ENCODE measurements at places on chromosomes 11 and 22.

GRCh38 chr11:63536669-63537292, at the start of gene PLAAT4:
Gene PLAAT4, plus strand, starts transcription at chr11:63536808. Its CDS starts 61 bp downstream, at chr11:63536869.
- peak; percentile 55 for DNase-seq

GRCh38 chr11:16817351-16817750, 78.9 kb downstream of the C11orf58 start:
- DNase-seq = no peak

GRCh38 chr11:60887556-60887955, 18.8 kb downstream of the PRPF19 start:
- DNase-seq = peak; percentile 49

- no peak for DNase-seq
Observed at GRCh38 chr11:128235958-128236357, 351.4 kb downstream of the ETS1 start.

GRCh38 chr11:3906166-3906565, 50.7 kb downstream of the STIM1 start:
- DNase-seq = peak; percentile 22

DNA sequence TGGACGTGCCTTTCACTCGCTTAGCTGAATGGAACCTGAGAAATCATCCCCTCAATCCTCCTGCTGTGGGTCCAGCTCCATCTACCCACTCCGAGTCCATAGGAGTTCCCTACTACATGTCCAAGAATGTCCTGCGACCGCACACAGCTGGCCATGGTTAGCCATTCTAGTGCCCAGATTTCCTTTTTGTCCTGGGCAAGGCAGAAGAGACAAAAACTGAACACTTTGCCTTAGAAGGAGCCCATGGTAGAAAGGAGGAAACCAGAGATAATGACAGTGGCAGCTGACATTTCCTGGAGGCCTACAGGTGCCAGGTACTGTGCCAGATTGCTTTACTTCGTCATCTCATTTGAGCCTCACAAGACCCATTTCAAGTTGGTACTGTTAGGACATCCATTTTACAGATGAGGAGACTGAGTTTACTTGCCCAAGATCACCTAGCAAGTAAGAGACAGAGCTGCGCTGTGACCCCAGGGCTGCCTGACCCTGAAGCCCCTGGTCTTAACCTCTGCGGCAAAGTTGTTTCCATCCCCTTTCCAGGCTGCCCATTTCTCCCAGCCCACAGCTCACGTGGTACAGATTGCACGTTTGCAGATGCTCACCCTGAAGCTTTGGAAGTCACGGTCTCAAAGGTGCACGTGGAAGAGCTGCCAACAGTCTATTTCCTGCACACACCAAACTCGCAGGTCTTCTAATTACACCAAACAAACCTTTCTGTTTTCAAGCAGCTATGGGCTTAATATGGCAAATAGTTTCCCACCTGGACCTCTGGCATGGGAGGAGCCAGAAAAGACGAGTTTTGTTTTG, 112.7 kb downstream of the ZBTB16 start:
- DNase-seq = no peak

- DNase-seq = no peak
Observed at GRCh38 chr22:41899992-41900651, 14.8 kb downstream of the SHISA8 start.
